ENCODE measurements at places on chromosomes 3 and 15.

DNA sequence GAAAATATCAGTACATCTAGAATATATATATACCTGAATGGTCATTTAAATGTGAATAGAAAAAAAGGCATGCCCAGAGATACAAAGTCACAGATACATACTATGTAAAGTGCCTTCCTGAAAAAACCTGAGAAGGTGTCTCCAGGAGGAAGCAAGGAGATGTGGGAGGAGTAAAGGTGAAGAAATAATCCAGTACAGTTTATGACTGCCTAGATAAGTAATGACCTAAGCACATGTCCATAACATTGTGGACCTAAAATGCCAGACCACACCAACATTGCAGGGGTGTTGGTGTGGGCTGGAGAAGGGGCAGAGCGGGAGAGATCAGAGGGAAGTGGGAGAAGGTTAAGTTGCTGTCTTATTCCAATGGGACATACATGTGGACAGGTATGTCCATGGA lies 226.9 kb downstream of the ZNF621 start:
- DNase-seq, result no peak

GRCh38 chr3:171254315-171254714 lies 205.9 kb downstream of the TNIK start:
- no peak for DNase-seq

- DNase-seq, result no peak
These were observed 104.4 kb upstream of the GOLGA6L6 start for GRCh38 chr15:20645956-20646355.

DNA sequence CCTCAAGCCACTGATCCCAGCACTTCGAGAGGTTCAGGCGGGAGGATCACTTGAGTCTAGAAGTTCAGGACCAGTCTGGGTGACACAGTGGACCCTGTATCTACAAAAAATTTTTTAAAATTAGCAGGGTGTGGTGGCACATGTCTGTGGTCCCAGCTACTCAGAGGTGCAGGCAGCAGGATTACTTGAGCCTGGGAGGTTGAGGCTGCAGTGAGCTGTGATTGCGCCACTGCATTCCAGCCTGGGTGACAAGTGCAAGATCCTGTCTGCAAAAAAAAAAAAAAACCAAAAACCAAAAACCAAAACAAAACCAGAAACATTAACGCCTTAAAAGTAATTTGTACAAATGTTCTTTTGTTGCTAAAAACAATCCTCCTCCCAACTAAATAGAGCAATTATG lies 27.9 kb upstream of the SLC12A8 start:
- DNase-seq, result no peak

DNA sequence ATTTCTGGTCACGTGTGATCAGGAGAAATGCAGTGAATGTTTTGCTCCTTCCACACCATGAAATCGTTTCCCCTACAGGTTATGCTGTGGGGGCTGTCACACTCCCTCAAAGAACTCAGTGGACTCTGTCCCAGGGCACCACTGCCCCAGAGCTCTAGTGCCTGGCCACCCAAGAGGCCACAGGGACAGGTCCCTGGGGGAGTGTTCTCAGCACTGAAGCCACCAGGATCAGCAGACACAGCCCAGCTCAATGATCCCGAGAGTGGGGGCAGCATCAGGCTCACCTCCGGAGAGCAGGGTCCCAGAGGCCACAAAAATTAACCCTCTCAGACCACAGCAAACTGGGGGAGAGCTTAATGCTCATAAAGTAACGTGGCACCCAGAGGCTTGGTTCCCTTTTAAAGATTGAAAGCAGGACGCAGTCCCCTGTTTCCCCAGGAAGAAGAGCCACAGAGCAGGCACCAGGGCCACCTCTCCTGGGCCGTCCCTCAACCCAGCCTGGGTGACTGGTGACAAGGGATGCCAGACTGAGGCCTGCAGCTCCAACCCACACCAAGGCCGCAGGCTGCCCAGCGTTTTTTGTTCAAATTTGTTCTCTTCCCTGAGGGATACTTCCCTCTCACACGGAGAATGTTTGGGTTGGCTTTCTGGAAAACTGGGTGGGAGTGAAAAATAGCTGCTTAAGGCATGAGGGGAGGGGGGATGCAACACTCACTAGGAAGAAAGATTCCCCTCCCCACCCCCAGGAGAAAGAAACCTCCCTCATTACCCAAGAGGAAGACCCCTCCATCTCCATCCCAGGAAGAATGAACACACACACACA lies 123.3 kb upstream of the IGF1R start:
- DNase-seq, result no peak

Measured in kidney capillary endothelial cell (primary cell).